ENCODE measurements at places on chromosomes 4 and X. TPM values are rescaled to one million over a fixed set of nuclear protein-coding genes. Genes with fewer than 3 reads are reported as not detected.

DNA sequence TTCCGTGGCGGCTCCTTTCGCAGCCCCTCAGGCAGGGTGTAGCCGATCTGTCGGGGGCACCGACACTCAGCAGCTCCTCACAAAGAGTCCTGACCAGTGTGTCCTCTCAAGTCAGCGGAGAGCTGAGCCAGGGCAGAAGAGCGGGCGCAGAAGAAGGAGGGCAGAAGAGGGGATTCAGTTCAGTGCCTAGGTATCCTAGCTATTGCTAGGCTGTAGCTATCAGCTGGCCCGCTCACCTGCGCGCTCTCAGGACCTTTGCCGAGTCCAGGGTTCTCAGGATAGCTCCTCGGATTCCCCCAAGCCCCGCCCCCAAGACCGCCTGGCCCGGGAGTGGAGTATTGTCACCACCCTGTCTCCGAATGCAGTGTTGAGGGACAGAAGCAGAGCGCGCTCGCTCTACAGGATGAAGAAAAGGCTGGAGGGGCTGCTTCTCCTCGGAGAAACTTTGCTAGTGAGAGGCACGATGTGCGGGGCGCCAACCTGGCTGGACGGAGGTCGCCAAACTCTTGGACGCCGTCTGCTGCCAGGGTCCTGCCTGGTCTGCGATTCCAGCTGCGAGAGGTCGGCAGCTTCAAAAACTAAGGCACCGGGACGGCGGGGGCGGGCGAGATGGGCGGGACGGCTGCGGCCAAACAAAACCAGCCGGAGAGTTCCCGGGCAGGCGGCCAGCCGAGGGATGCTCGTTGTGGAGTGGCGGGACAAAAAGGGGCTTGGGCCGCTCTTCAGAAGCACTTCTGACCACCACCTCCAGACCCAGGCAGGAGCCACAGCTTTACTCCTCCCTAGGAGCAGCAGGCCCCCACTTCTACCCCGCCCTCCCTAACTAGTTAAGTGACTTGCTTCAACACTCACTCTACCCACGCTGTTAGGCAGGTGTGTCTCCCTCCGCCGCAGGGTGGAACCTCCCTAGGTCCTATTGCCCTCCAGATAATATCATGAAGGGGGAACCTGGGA lies at the start of gene XKRX:
XKRX (minus strand) TSS at position 258 of the 954 bp plus-strand sequence. CDS start 613 bp downstream, outside the sequence.
- peak; percentile 66 for DNase-seq
- no peaks in the 10 kb centered on the region for H3K27me3 ChIP-seq
- H3K36me3 ChIP-seq: no peaks in the 10 kb centered on the region
- H3K4me1 ChIP-seq: no peaks in the 10 kb centered on the region
- H3K27ac ChIP-seq: no peak within 1 kb of the TSS

GRCh38 chr4:3791910-3792542 lies 25.8 kb downstream of the ADRA2C start:
- no peaks in the 10 kb centered on the region for H3K4me1 ChIP-seq
- DNase-seq: peak; percentile 82
- no peaks in the 10 kb centered on the region for H3K27me3 ChIP-seq

- no peak overlapping the region for H3K4me3 ChIP-seq
- no peaks in the 10 kb centered on the region for H3K27me3 ChIP-seq
- no peak for DNase-seq
- H3K36me3 ChIP-seq: no peaks in the 10 kb centered on the region
These were observed 84.9 kb upstream of the TBL1X start for GRCh38 chrX:9379697-9380551.

- no peak for DNase-seq
- H3K4me1 ChIP-seq: no peaks in the 10 kb centered on the region
- H3K36me3 ChIP-seq: no peaks in the 10 kb centered on the region
- H3K4me3 ChIP-seq: no peak overlapping the region
These were observed 92.2 kb upstream of the H2AZ1 start for GRCh38 chr4:100042235-100042634.

DNA sequence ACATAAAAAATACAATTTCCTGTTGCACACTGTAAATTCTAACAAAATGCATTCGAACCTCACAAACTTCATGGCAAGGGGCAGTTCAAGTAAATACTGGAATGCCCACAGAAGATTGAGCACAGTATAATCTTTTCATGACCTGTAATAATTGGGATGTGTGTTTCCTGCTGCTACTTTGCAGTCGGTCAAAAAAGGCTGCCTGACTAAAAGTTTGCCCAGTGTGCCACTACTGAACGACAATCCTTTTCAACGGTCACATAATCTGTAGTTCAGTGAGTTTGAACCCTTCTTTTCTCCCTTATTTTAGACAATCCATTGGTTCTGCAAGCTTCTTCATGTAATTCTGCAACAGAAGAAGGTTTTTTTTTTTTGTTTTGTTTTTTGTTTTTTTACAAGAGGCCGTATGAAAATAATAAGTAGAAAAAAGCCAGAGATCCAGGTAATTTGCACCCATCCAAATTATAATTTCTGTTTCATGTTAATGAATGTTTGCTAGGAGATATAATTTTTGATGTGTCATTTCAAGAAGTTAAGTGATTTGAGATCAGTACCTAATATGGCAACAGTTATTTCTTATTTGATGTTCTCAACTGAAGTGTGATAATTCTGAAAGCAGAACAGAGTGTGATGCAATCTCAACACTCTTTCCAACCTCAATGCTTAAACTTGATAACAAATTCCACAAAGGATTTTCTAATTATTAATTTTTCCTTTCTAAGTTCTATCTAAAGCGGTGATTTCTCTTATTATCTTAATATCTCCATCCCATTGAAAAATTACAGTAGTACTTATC lies 237.6 kb downstream of the FSTL5 start:
- no peak overlapping the region for H3K4me3 ChIP-seq
- no peaks in the 10 kb centered on the region for H3K36me3 ChIP-seq
- H3K4me1 ChIP-seq: no peaks in the 10 kb centered on the region
- H3K27ac ChIP-seq: no peak overlapping the region

MAGEA12 gene
- total RNA-seq: not detected

DNA sequence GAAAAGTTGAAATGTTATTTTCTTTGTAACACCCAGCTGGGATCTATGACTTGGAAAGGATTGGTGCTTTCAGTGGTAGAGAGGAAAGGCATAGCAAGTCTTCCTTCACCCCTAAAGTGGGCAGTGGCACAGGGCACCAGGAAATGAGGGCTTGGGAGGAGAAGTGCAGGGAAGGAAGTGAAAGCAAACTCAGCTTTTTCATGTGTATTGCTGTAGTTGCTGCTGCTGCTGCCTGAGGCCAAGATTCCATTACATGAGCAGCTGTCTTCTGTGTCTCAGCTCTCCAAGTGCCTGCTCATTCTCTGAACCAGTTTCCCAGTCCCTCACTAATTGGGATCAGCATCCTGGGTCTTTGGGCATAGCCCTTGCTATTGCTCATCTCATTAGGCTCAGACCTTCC lies 2.6 kb downstream of the HCCS start:
- H3K4me3 ChIP-seq: no peak overlapping the region
- peaks cover 5% of the 10 kb centered on the region for H3K4me1 ChIP-seq
- DNase-seq: no peak
- H3K27me3 ChIP-seq: no peaks in the 10 kb centered on the region

ERCC6L gene
- total RNA-seq: not detected

GRCh38 chr4:119211867-119212233 lies 663 bp upstream of the USP53 start:
- H3K4me1 ChIP-seq: peaks cover 4% of the 10 kb centered on the region
- peak overlapping the region; percentile 95 for H3K27ac ChIP-seq
- H3K27me3 ChIP-seq: no peaks in the 10 kb centered on the region
- peak overlapping the region; percentile 55 for H3K4me3 ChIP-seq
- no peaks in the 10 kb centered on the region for H3K36me3 ChIP-seq

GRCh38 chr4:53151489-53151788 lies 214.4 kb downstream of the SCFD2 start:
- no peak for DNase-seq
- no peaks in the 10 kb centered on the region for H3K27me3 ChIP-seq
- H3K4me3 ChIP-seq: no peak overlapping the region
- H3K4me1 ChIP-seq: peaks cover 20% of the 10 kb centered on the region

GRCh38 chr4:76673362-76673761 lies 224.6 kb downstream of the SOWAHB start:
- H3K27me3 ChIP-seq: no peaks in the 10 kb centered on the region
- no peak for DNase-seq
- no peaks in the 10 kb centered on the region for H3K36me3 ChIP-seq

DNA sequence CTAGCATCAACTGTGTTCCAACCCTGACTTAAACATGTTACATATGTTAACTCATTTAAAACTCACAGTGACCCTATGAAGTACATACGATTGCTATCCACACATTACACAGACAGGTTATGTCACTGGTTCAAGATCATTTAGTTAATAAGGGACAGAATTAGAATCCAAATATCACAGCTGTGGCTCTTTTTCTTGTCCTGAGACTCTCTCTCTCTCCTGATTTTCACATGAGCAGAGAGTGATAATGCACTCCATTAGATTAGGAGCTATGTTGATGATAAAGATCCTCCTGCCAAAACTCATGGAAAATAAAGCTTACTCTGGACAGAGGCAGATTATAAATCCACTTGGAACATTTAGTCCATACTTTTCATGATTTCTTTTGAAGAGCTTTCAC lies 408.3 kb downstream of the PPARGC1A start:
- no peak overlapping the region for H3K27ac ChIP-seq
- H3K27me3 ChIP-seq: no peaks in the 10 kb centered on the region
- no peaks in the 10 kb centered on the region for H3K4me1 ChIP-seq
- no peak for DNase-seq
- H3K36me3 ChIP-seq: no peaks in the 10 kb centered on the region
- no peak overlapping the region for H3K4me3 ChIP-seq

GRCh38 chr4:87219632-87220093 lies 755 bp downstream of the KLHL8 start:
- no peaks in the 10 kb centered on the region for H3K36me3 ChIP-seq
- peaks cover 8% of the 10 kb centered on the region for H3K4me1 ChIP-seq
- peak; percentile 42 for DNase-seq
- H3K4me3 ChIP-seq: peak overlapping the region; percentile 80
- H3K27ac ChIP-seq: peak overlapping the region; percentile 94

- no peaks in the 10 kb centered on the region for H3K36me3 ChIP-seq
- no peak overlapping the region for H3K27ac ChIP-seq
These were observed 23.3 kb downstream of the SPARCL1 start for GRCh38 chr4:87505862-87506261.

DNA sequence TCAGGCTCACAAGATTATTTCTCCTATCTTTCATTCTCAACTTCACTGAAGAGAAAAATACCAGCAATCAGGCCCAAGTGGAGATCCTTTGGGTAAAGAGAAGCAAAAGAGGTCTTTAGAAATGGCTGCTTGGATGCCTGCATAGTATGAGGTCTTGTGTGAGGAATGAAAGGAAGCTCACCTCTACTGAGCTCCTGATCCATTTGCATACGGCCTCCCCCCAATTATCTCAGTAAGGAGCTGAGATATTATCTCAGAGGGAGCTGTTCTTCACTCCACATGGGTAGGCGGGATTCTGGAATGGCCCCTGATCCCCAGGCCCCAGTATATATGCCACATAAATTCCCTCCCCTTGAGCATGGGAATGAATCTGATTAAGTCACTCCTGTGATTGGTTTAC lies 75.8 kb downstream of the EVC2 start:
- no peak overlapping the region for H3K4me3 ChIP-seq
- H3K27ac ChIP-seq: no peak overlapping the region
- peaks cover 23% of the 10 kb centered on the region for H3K36me3 ChIP-seq
- no peak for DNase-seq

DNA sequence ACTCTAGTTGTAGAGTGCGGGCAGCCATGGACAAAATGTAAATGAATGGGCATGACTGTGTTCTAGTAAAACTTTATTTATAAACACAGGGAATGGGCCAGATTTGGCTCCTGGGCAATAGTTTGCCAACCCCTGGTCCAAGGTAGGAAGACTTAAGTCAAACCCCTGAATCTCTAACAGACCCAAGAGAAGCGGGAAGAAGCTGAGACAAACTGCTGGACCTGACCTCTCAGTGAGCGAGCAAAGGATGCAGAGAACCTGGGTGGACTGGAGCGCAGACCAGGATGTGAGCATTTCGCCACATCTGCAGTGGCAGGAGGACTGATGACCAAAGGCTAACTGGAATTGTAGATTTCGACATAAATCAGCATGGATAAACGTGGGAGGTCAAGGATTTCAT lies 201.6 kb downstream of the STIM2 start:
- no peak overlapping the region for H3K4me3 ChIP-seq
- H3K4me1 ChIP-seq: no peaks in the 10 kb centered on the region
- no peak for DNase-seq

DNA sequence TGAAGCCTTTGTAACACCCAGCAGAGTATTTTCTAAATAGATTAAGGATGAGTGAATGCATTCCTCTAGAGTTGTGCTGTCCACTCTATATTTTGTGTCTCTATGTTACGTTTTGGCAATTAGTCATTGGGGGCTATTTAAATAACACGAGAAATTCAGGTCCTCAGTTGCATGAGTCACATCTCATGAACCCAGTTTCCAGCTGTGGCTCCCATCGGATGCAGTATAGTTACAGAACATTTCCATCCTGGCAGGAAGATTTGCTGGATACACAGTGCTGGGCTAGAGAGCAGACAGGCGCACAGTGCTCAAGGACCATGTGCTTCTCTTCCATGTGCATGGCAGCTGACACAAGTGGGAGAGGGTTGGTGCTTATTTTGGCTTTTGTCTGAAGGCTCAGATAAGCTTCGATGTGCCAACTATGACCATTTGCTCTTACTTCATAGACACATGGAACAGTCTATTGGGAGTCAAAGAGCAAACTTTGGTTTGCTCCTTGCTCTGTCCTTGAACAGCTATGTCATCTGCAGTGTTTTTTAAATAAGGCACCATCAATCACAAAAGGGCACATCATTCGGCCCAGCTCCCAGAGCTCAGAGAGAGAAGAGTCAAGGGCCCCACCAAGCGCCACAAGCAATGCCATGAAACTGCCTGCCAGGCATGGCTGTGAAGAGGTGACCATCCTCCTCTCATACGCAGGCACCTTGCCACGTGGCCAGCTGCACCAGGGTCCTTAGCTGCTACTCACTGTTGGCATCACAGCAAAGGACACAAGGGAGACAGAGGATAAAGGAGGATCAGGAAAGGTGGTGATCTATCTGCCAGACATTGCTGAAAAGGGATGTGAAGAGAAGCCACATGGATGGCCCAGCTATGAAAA lies 8.1 kb upstream of the STS start:
- H3K36me3 ChIP-seq: no peaks in the 10 kb centered on the region
- H3K27me3 ChIP-seq: no peaks in the 10 kb centered on the region
- no peak overlapping the region for H3K27ac ChIP-seq

DGAT2L6 gene
- not detected for total RNA-seq

GABRE gene
- total RNA-seq: 43.3 TPM

- no peak overlapping the region for H3K4me3 ChIP-seq
- H3K36me3 ChIP-seq: no peaks in the 10 kb centered on the region
- DNase-seq: no peak
These were observed 88.4 kb upstream of the TET2 start for GRCh38 chr4:105058177-105058812.

HAND2 gene
- total RNA-seq: 3.8 TPM
